ENCODE measurements at places on chromosomes 1 and 21. TPM values are rescaled to one million over a fixed set of nuclear protein-coding genes. Genes with fewer than 3 reads are reported as not detected.

The DTL gene
- total RNA-seq: 88.2 TPM

The TMEM79 gene
- total RNA-seq: 9.1 TPM

DNA sequence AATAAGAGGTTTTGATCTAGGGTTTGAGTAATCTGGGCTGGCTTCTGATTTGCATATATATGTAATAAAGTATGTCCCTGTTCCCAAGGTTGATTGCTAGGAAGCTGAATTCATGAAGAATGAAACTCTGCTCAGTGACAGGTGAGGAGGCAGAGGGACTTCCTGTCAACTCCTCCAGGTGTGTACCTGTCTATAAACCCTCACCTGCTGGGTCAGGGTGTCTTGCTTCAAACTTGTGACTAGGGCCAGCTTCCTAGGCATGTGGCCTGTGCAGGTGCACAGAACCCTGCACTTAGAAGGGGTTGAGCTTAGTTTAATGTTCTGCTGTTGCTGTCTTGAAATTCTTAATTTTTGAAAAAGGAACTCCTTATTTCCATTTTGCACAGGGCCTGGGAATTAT, 21.1 kb downstream of the OLFML3 start:
- no peak overlapping the region for H3K27ac ChIP-seq
- peaks cover 2% of the 10 kb centered on the region for H3K36me3 ChIP-seq
- H3K27me3 ChIP-seq: peaks cover 6% of the 10 kb centered on the region
- no peak overlapping the region for H3K4me3 ChIP-seq
- no peak for DNase-seq

DNA sequence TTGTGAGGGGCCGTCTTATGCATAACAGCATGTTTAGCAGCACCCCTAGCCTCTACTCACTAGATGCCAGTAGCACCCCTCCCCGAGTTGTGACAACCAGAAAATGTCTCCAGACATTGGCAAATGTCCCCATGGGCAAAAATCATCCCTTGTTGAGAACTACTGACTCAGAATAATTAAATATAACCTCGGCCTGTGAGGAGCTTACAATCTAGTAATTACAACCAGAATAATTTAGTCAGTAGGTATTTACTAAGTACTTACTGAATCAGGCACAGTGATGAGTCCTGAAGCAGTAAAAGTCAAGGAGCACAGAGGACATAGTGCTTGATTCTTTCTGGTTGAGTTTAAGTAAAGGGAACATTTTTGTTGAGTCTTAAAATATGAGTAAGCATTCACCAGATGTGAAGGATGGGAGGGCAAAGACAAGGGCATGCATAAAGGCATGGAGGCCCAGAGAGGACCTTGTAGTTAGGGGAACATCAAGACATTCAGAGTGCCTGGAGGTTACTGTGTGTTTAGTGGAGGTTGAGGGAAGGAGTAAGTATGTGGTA, 44.1 kb upstream of the KCNQ4 start:
- H3K4me3 ChIP-seq: no peak overlapping the region
- H3K27me3 ChIP-seq: no peaks in the 10 kb centered on the region
- DNase-seq: no peak
- peaks cover 48% of the 10 kb centered on the region for H3K4me1 ChIP-seq
- peaks cover 39% of the 10 kb centered on the region for H3K36me3 ChIP-seq

DNA sequence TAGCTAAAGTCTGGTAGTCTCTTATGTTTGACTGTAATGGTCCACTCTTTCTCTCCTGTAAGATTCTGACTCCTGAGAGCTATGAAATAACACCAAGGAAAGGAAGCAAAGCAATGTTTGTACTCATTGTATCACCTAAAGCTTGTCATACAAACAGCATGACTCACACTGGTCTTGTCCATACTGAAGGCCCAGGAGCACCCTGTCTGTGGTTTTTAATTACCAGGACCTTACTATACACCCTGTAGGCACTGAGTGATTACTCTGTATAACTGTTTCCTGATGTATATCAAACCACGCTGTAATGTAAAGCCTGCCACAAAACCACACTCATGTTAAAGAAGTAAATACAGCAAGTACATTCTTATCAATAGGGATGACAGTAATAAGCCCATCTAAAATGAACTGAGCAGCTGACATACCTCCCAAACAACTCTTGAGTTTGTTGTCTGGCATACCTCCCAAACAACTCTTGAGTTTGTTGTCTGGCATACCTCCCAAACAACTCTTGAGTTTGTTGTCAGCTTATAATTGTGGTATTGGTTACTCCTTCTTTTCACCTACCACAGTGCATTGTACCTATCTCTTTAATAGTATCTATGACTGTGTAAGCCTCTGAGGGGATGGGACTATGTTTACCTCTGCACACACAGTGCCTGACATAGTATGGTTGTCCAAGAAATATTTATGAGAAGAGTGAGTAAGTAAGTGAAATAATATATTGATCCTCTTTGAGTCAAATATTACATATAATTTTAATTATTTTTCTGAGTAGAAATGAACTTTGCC, 11.6 kb upstream of the TNFSF18 start:
- H3K36me3 ChIP-seq: no peaks in the 10 kb centered on the region
- no peaks in the 10 kb centered on the region for H3K27me3 ChIP-seq
- H3K4me3 ChIP-seq: no peak overlapping the region
- H3K4me1 ChIP-seq: no peaks in the 10 kb centered on the region
- DNase-seq: no peak
